ENCODE measurements at places on chromosomes 3 and 15.
A peak's percentile ranks its signal among the peaks of the same experiment; 100 is the strongest.

GRCh38 chr3:194446754-194447153, 40.0 kb downstream of the ATP13A3 start:
- DNase-seq = no peak

DNA sequence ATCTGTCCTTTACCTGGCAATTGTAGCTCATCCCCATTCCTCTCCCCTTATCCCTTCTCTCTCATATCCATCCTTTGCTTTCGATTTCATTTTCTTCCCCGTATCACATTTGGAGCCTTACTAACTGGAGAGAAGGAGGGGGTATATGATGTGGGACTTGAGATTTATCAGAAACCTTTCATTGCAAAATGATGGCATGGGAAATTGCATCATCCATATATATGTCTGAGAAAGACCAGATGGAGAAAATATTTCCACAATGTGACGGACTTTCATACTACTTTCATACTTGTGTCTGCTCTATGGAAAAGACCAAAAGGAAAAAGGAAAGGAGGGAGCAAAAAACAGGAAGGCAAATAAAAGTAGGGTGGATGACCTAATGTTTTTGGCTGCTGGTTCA, 675.2 kb downstream of the AGBL1 start:
- DNase-seq = no peak

- DNase-seq = no peak
Observed at GRCh38 chr3:22113453-22113852, 362.4 kb upstream of the ZNF385D start.

DNA sequence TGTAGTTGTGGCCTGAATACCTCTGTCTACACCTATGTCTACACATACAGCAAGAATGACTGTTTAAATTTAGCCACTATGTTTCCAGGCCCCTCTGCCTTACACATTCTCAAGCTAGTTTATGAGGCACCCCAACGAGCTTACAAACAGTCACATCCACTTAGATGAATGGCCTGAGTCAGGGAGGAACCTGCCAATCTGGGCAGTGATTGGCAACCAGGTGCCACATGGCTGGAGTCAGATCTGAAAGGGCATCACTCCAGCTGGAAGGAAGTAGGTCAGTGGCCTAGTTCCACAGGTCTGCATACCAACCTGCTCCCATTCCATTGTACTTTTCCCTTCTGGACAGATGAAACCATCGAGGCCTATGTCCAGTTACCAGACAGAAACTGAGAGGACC, 136.3 kb downstream of the FOXP1 start:
- DNase-seq = no peak

DNA sequence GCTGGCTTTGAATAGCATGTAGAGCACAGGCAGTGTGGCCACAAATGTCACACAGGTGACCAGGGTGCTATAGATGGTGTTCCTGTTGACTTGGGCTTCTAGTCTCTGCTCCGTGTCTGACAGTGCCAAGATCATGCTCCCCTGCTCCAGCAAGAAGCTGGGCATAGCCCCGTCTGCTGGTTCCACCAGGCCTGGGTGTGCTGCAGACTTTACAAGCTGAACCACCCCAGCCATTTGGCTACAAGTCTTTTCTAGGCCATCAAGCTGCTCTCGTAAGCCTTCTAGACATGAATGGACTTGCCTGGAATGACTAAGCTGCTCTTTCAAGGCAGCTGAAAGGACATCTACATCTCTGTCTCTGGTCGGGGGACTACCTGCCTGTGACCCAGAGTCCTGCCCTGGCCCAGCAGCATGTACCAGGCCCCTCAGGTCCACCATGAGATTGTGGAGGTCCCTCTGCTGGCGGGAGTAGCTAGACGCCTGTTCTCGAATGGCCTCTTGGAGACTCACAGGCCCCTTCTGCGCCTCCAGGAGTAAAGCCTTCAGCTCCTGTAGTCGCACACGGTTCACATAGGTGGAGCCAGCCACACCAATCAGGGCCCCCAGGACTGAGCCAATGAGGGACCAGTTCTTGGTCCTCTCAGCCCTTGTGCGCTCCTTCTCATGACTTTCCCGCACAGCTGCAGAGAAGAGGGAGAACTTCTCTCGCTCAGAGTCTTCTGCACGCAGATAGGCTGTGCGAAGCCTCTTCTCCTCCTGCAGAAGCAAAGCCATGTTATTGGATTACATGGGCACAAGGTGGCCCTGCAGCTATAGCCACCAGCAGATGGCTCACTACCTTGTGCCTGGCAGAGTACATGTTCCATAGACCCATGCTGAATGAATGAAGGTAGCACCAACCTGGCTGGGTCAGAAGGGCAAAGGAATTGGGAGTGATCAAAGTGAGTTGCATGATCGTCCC, 2.8 kb upstream of the PLXNB1 start:
- no peak for DNase-seq

GRCh38 chr3:142850395-142851023, 38.4 kb downstream of the PCOLCE2 start:
- no peak for DNase-seq

DNA sequence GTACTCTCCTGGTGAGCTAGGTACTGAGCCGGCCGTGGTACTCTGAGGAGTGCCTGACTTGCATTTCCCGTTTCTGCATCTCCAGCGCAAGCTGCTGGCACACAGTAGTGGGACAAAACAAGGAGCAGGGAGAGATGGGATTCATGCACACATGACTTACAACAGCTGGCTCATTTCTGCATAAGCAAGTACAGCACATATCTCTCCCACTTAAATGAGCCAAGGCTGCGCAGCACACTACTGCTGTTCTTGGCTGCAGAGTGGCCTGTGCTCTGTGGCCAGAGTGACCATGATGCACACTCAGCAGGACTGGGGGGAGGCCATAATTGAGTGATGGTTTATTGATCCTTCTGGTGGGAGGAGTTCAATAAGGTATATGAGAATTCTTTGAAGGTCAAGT, 59.2 kb upstream of the ABHD17C start:
- DNase-seq = peak; percentile 59

DNA sequence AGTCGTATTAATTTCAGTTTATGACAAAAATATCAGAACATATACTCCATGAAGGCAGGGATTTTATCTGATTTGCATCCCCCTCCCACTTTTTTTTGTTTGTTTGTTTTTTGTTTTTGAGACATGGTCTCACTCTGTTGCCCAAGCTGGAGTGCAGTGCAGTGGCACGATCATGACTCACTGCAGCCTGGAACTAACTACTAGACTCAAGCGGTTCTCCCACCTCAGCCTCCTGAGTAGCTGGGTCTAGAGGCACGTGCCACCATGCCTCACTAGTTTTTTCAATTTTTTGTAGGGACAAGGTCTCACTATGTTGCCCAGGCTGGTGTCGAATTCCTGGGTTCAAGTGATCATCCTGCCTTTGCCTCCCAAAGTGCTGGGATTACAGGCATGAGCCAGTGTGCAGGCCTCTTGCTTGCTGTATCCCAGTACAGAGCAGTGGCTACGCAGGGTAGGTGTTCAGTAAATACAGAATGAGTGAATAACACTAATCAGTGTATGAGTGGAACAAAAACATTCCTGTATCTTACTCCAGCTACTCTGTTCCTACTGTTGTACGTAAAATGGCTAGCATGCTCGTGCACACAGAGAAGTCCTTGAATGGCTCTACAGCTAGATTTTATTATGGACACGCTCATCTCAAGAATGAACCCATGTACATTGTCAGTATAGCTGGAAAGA, 272.4 kb downstream of the FOXP1 start:
- DNase-seq = no peak

DNA sequence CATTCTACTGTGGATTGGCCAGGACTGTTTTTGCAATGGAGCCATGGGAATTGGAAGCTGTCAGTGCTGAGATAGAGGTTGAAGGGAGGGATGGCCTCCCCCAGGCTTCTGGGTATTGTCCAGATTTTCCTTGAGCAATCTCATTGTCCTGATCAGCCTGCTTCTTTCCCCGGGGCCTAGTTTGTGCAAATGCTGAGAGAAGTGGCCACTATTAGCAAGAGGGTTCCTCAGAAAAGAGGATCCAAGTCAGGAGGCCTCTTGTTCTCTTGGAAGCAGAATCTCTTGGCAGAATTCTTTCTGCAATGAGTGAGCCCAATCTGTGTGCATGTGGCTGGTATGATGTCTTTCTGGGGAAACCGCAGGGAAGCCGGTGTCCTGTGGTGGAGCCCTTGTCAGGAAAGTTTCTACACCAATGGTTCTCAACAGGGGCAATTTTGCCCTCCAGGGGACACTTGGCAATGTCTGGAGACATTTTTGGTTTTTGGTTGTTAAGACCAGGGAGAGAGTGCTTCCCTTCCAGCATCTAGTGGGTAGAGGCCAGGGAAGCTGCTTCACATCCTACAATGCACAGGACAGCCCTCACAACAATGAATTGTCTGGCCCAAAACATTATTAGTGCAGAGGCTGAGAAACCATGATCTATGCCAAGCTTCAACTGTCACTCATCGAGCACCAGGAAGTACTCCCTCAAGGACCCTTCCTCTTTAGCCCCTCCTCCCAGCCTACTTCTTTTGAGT, 2.0 kb downstream of the LIPC start:
- DNase-seq = no peak

Data from left ventricle myocardium superior (tissue), 1 donor.